ENCODE measurements at places on chromosomes 13 and 19. TPM values are rescaled to one million over a fixed set of nuclear protein-coding genes. Genes with fewer than 3 reads are reported as not detected.
A peak's percentile ranks its signal among the peaks of the same experiment; 100 is the strongest.

DNA sequence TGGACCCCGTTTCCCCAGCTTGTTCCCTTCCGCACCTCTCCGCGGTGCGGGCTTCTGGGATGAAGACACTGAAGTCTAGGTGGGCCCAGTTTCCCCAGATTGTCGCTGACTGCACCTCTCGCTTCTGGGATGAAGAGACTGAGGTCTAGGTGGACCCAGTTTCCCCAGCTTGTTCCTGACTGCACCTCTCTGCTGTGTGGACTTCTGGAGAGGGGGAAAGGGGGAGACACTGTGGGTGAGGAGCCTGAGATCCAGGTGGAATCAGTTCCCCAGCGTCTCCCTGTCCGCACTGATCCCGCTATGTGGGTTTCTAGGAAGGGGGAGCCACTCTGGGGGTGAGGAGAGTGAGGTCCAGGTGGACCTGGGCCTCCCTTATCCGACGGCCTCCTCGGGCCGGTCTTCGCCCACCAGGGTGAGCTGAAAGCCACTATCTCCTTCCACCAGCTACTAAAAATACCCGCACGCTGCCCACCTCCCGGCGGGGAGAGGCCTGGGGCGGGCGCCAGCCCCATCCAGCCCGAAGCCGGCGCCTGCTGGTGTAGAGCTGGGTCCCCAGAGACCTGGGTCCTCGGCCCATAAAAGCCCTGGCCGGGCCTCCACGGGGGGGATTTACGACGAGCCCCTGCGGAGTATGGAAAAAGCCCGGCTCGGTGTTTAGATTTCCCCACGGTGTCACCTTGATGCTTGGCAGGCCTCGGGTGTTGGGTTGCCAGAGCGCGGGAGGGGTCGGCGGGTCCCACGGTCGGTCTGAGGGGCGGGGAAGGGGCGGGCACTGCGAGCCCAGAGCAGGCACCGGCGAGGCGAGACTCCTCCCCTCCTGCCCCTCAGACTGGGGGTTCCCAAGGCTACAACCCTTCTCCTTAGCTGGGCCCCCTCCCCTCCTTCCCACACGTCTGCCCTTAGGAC, 10.6 kb downstream of the FUT6 start:
- DNase-seq = no peak

- no peak for DNase-seq
Observed at GRCh38 chr19:41412953-41413352, 14.2 kb downstream of the B3GNT8 start.

GRCh38 chr19:54189145-54189734, at the start of gene MBOAT7:
MBOAT7 (minus strand) TSS chr19:54189580; CDS start chr19:54188508, 1,072 bp downstream.
- DNase-seq = no peak

DNA sequence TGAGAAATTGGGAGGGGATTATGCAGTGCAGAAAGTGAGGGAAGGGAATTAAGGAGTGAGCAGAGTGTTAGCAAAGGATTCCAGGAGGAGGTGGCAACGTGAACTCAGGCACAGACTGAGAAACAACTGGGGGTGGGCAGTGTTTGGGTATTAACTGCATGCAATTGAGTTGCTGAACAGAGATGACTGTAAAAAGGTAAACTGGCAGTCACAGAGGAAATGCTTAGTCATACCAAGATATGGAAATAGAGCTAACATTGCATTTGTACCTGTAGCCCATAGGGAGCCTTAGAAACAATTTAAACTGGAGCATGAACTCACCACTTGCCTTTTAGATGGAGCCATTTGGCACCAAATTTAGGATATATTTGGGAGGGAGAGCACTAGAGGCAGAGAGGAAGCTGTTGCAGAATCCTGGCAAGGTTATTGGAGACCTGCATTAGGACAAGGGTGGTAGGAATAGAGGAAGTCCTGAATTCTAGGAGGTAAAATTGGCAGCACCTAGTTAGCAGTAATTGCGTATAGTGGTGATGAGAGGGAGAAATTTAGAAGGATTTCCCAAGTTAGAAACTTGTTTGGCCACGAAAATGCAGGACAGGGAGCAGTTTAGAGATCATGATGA, 100.6 kb upstream of the FRY start:
- no peak for DNase-seq

GRCh38 chr13:103104340-103104739, 38.1 kb upstream of the SLC10A2 start:
- DNase-seq = no peak

GRCh38 chr19:46404055-46404752, 9.2 kb downstream of the CCDC8 start:
- DNase-seq = peak; percentile 83

GRCh38 chr13:78657699-78658629, 991 bp downstream of the OBI1 start:
- DNase-seq = no peak

DNA sequence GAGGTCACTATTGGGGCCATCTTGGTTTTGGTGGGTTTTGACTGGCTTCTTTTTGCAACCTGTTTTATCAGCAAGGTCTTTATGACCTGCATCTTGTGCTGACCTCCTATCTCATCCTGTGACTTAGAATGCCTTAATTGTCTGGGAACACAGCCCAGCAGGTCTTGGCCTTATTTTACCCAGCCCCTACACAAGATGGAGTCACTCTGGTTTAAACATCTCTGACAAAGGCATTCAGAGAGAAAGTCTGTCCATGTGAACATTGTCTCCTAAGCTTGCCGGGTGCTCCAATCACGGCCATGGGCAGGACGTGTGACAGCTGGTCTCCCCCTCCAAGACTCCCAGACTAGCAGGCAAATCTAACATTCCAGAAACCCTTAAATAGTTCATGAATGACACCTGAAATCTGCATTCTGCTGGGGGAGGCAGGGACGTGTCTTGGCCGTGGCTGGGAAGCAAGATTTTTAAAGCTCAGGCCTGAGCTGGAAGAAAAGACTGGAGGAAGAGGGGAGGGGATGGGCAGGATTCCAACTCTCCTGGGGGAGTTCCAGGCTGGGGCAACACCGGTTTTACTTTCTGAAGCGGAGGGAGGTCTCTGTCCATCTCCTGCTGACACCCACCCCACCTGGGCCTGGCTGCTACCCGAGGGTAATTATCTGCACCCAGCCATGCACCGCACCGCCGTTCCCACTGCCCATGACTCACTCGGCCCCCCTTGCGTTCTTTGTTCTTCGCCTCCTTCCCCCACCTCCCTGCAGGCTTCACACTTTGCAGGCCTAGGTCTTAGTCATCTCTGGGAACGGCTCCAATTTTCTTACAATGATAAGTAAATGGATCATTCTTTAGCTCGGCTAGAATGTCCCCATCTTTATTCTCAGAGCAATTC, 11.6 kb upstream of the OR1M1 start:
- peak; percentile 77 for DNase-seq

- no peak for DNase-seq
Observed at GRCh38 chr13:99648066-99648665, 146.9 kb downstream of the TM9SF2 start.

DNA sequence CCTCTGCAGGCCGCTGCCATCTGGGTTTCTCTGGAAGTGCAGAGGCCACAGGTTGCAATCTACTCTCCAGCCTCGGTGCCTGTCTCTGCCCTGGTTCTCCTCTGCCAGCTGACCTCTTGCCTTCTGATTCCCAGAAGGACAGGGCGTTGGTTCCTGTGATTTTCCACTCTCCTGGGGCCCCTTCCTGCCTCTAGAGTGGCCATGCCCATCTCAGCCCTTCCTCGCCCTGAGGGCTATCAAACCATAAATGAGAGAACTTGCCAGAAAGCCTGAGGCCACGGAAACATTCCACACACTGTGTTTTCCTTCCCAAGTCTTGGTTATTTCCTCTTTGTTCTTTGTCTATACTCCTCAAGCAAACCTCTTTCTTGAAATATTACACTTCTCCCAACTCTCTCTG, 146.2 kb downstream of the SHISA2 start:
- DNase-seq = no peak

DNA sequence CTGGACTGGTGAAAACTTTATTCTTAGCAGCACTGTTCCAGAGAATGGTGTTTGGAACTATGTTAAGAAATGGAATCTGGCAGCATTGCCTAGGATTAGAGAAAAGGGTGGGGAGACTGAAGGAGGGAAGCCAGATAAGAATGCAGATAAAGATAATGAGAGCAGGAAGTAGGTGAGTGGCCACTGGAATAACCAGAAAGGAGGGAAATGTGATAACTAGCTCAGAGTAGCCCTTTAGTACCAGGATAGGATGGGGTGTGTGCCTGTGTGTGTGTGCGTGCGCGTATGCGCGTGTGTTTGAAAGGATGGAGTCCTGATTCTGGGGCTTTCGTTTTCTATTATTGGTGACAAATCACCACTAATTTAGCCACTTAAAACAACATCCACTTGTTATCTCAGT, 33.4 kb upstream of the FRY start:
- DNase-seq = peak; percentile 77

DNA sequence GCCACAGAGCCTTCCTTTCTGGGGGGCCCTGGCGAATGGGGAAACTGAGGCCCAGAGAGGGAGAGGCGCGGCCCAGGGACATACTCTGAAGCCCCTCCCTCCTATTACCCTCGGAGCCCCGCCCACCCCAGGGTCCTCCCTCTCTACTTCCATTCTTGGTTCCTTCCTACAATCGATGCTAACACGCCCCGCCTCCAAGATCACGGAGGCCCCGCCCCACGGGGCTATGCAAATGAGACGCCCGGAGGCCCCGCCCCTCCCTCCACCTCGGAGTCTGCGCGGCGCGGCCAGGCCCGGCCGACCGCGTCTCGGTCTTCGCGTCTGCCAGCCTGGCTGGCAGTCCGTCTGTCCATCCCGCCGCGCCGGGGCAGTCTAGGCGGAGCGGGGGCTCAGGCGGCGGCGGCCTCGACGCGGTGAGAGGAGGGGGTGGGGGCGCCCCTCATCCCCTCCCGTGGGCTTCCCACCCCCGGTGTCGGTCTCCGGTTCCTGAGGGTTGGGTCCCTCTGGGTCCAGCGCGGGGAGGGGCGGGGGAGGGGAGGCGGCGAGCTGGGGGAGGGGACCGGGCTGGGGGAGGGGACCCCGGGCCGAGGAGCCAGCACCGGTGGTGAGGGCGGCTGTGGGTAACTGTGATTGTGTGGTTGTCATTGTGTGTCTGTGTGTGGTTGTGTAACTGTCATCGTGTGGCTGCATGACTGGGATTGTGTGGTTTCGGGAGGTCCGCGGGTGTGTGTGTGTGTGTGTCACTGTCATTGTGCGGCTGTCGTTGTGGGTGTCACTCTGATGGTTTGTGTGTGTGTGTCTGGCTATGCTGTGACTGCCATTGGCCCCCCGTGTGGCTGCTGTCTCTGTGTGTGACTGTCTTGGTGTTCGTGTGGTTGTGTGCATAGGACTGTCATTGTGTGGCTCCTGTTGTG, at the start of gene PLPPR2:
Gene PLPPR2 (plus strand): TSS at position 273 of the 914 bp plus-strand sequence. CDS start 2,242 bp downstream, outside the sequence.
- DNase-seq = peak; percentile 98

DNA sequence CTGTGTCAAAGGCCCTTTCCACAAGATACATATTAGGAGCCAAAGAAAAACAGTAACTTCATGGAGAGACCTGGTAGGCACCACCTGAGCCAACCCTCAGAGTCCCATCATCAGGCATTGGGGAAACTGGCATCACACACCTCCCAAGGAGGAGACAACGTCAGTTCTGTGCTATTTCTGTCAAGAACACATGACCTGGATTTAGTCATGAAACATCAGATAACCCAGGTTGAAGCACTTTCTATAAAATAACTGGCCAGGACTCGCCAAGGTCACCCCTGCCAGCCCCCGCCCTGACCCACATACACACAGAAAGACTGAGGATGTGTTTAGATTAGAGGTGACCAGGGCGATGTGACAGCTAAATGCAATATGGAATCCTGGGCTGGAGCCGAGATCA, 35.6 kb downstream of the COL4A1 start:
- DNase-seq = peak; percentile 50

Gene TJP3
- 0.05 TPM for polyA plus RNA-seq

Gene ZNF571
- 2.8 TPM for polyA plus RNA-seq

Gene MVB12A
- polyA plus RNA-seq = 30.5 TPM

Gene MAP1S
- 14.7 TPM for polyA plus RNA-seq

Gene ZNF415
- 20.4 TPM for polyA plus RNA-seq

Gene RABAC1
- 140 TPM for polyA plus RNA-seq

Gene TMEM59L
- polyA plus RNA-seq = 4.8 TPM

Gene PSG1
- not detected for polyA plus RNA-seq
